Stimulated activated CD4-positive, alpha-beta T cell treated with anti-CD3 and anti-CD28 coated beads, Interleukin-15, amount 100 ng/mL, for 24 hours (primary cell): ENCODE measurements at places on chromosomes 6 and 20.

GRCh38 chr20:32208499-32209154 is 947 bp downstream of the POFUT1 start:
- DNase-seq: no peak

- DNase-seq: no peak
Measured at GRCh38 chr20:34850969-34851368, 21.7 kb downstream of the GGT7 start.

DNA sequence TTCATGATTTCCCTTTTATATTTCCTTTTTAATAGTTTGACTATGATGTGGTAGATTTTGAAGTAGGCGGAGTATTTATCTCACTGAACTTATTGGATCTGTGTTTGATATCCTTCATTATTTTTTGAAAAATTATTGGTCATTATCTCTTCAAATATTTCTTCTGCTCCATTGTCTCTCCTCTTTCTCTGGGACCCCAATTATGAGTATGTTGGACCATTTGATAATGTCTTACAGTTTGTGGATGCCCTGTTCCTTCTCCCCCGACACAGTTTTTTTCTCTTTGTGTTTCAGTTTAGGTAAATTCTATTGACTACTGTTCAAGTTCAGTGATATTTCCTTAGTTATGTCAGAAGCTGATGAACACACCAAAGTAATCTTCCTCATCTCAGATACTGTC is 49.4 kb upstream of the COL10A1 start:
- DNase-seq: no peak

DNA sequence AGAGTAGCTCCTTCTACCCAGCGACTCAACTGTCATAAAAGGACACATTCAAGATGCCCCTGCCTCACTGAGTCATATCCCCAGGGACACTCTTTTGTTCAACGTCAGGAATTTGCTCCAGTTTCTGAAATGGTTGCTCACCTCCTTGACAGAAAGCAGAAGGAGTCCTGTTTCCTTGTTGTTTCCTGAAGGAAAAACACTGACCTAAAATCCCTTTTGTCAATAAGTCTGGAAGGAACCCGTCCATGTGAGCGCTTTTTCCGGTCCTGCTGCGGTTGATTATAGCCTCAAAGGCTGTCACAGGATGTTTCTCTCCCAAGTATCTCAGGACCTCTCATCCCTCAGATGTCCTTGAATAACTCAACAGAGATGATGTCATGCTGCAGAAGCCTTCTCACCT is 113.6 kb upstream of the PLEKHG1 start:
- DNase-seq: no peak

DNA sequence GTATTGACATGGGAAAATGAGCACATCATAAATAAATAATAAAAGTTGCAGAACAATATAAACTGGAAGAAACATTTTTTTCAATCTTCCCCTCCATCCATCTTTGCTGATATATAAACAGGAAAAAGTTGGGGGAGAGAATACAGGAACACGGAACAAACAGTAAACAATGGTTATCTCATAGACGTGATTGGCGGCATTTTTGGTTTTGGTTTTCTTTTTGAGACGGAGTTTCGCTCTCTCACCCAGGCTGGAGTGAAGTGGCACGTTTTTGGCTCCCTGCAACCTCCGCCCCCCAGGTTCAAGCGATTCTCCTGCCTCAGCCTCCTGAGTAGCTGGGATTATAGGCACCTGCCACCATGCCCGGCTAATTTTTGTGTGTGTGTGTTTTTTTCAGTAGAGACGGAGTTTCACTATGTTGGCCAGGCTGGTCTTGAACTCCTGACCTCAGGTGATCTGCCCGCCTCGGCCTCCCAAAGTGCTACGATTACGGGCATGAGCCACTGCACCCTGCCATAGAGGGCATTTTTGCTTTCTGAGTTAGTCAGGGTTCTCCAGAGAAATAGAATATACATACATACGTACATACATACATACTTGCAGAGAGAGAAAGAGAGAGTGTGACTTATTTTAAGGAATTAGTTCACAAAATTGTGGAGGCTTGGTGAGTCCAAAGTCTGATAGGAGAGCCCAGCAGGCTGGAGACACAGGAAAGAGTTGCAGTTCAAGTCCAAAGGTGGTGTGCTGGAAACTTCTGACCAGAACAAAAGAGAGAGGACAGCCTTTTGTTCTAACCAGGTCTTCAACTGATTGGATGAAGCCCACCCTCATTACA is 22.6 kb downstream of the GNL1 start:
- no peak for DNase-seq

- DNase-seq: no peak
Measured at GRCh38 chr20:59078231-59078630, 35.6 kb upstream of the PRELID3B start.

GRCh38 chr6:31441365-31442267 is 38.2 kb downstream of the MICA start:
- peak; percentile 92 for DNase-seq

DNA sequence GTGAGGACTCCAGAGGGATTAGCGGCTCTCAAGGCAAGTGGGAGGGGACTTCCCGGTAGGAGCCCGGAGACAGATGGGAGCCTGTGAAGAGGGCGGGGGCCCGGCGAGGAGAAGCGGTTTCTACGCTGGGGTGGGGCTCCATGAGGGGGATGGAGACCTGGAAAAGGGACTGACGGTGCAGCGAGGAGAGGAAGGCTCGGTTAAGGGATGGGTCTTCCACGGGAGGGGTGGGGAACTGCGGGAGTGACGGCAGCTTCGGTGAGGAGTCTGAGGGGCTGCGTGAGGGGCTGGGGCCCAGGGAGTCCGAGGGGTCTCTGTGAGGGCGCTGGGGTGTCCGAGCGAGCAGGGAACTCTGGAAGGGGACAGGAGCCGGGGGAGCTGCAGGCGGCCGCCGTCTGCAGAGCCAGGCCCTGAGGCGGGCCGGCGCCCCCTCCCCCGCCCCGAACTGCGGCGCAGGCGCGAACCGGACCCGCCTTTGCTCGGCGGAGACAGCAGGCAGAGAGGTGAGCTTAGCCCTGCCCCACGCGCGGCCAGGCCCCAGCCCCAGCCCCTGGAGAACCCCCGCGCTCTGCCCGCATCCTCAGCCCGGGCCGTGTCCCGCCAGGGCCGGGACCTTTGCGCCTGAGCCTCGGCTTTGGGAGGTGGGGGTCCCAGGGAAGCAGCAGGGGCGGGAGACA is at the start of gene NRSN2:
Gene NRSN2, plus strand, starts transcription at position 472 of the 677 bp plus-strand sequence. CDS start 2,533 bp downstream, outside the sequence.
- DNase-seq: peak; percentile 52

DNA sequence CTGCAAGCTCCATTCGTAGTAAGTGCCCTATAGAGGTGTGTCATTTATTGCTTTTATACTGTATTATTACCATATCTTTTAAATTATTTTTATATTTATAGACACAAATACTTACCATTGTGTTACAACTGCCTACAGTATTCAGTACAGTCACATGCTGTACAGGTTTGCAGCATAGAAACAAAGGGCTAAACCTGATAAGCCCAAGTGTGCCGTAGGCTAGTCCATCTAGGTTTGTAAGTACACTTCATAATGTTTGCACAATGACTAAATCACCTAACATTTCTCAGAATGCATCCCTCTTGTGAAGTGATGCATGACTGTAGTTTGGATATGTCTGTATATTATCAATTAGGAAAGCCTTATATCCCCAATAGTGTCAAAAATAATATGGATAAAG is 122.8 kb downstream of the CLVS2 start:
- no peak for DNase-seq

- peak; percentile 70 for DNase-seq
Measured at GRCh38 chr6:6724539-6725467, 136.3 kb downstream of the LY86 start.

DNA sequence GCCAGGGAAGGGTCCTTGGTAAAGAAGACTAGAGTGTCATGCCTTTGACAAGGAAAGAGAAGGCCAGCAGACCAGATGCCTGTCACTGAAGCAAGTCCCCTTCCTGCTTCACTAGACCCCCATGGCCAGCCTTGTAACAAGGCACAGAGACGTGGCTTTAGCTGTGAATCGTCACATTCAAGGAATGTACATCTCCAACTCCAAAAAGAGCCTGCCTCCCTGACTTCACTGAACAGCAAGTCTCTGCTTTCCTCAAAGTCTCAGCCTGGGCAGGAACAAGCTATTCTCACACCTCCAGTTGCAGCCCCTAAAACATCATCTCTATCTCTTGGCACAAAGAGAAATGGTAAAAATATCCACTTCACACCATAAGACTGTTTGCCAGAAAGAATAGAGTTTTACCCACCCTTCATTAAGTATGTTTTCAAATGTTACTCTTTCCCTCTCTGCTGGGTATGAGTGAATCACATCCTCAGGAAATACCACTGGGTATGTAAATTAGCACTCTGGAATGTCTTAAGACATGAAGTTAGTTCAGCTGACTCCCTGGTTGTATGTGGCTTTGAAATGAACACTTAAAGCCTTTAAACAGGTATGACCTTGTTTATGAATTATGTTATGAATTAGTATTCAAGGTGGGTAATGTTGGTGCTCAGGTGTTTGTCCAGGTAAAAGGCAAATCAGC is 46.4 kb upstream of the NT5E start:
- DNase-seq: no peak

DNA sequence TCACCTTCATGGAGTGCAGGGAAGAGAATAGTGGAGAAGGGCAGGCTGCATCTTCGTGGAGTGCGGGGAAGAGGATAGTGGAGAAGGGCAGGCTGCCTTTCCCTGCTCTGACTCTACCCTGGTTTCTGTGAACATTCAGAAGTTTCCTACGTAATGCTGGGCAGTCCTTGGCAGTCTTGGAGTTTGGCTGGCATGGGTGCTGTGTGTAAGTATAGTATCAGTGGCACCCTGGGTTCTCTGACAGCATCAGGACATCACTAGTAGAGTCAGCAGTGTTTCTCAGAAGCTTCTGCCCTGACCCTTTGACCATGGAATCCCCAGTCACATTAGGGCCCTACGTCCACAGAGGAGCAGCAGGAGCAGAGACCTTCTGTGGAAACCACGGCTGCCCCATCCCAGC is 352.9 kb downstream of the NRN1 start:
- DNase-seq: no peak

GRCh38 chr6:32609731-32610640 is 20.3 kb upstream of the HLA-DRB1 start:
- DNase-seq: peak; percentile 51

DNA sequence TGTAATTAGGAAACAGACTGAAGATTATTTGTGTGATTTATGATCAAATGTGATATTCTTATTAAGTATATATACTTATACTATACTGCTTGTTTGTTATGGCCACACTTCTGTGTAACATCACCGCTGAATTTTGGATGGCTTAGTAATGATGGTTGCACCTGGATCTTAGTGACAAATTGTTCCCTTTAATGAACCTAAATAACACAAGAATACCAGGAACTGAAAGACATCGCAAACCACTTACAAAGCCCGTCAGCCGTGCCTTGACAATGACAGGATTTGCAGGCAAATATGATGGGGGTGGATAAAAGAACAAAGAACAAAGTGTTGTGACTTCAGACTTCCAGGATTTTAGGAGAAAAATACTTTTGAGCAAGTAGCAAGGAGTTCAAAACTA is 67.1 kb downstream of the LAMP5 start:
- DNase-seq: no peak

DNA sequence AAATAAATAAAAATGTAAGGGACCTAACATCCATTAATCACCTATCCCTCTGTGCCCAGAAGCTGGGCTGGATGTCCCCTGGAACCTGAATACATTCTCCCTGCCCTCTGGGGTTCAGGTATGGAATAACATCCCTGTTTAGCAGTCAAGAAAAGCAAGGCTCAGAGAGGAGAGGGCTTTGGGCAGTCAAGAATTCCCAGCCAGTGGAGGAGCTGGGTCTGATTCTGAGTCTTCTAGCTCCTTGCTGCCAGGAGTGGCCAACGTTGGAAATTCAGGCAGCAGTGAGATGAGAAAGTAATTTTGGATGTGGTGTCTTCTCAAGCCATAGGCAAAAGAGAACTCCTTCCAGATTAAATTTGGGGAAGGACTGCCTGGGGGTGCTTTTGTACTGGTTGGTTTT is 42.6 kb upstream of the ZNFX1 start:
- no peak for DNase-seq

- DNase-seq: no peak
Measured at GRCh38 chr6:2783188-2783963, 18.2 kb downstream of the WRNIP1 start.

DNA sequence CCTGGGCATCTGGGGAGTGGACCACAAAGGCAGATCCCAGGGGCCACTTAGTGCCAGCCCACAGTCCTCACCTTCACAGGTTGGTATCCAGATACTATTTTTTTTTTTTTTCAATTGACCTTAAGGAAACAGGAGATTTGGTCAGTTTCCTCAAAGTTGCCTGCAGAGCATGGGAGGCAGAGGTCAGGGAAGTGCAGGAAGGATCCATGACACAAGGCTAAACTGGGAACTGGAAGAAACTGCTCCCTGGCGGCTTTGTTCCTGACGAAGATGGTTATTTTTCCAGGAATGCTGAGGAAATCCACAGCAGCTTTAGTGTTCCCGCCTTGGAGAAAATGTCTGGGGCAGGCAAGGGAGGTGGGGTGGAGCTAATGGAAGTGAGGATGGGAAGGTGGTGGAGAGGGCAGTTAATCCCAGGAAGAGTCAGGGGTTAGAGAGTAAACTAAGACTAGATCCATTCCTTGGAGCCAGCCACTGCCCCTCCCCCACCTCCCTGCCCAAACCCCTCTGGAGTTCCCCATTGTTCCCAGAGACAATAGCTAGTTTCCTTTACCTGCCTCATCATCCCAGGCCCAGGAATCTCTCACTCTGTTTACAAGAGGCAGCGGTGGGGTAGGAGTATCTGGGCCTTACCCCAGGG is 14.3 kb upstream of the MYMX start:
- DNase-seq: no peak

- no peak for DNase-seq
Measured at GRCh38 chr6:45454008-45454911, 76.5 kb upstream of the SUPT3H start.

DNA sequence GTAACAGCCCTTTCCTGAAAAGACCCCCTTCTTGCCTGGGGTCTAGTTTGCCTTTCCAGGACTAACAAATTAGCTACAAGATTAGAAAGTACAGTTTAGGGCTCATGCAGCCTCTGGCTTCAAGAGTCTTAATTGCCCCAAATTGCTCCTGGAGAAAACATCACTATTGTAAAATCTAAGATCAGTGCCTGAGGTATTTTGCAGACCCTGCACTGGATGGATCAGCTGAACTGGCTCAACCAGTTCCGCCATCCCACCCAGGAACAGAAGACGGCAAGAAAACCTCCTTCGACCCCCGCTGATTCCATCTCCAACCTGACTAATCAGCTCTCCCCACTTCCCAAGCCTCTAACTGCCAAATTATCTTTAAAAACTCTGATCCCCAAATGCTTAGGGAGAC is 236.5 kb upstream of the KCNG1 start:
- DNase-seq: no peak

- DNase-seq: no peak
Measured at GRCh38 chr6:34743625-34744293, 13.5 kb upstream of the SNRPC start.
